ENCODE measurements at places on chromosomes 5 and 9.

DNA sequence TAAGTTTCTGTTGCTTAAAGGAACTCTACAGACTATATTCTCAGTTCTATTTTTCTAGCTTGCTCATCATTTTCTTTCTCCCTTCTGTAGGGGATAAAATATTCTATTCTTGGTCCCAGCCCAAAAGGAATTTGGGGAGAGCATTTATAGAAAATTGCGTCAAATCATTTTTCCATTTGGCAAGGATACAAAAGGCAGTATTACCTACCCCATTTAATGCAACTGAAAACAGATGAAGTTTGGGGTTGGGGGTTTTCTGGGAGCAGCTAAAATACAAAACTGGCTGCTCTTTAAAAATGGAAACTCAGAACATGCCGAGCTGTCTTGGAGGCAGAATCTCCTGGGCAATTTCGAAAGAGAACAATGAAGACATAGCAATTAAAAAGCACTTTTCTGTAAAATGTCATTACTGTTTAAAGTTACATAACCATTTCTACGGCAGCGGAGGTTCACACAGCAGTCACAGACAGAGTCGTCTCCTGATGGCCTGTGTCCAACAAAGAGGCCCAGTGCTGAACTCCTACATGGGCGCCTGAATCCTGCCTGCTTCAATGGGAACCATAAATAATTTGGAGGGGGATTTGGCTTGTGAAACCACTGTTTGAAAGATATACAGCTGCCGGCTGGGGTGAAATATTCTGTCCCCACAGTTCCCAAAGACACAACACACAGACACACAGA, 152.4 kb downstream of the BRINP1 start:
- DNase-seq, result no peak

GRCh38 chr5:156314416-156314815, 12.5 kb upstream of the SGCD start:
- DNase-seq, result no peak

- no peak for DNase-seq
These were observed 79.6 kb downstream of the CSNK1A1 start for GRCh38 chr5:149471406-149472183.

- DNase-seq, result no peak
These were observed 13.4 kb upstream of the RNU6ATAC start for GRCh38 chr9:134177624-134178393.

GRCh38 chr5:57210633-57211032, 36.8 kb downstream of the GPBP1 start:
- DNase-seq, result no peak

GRCh38 chr5:62268792-62269191, 37.2 kb upstream of the KIF2A start:
- no peak for DNase-seq

DNA sequence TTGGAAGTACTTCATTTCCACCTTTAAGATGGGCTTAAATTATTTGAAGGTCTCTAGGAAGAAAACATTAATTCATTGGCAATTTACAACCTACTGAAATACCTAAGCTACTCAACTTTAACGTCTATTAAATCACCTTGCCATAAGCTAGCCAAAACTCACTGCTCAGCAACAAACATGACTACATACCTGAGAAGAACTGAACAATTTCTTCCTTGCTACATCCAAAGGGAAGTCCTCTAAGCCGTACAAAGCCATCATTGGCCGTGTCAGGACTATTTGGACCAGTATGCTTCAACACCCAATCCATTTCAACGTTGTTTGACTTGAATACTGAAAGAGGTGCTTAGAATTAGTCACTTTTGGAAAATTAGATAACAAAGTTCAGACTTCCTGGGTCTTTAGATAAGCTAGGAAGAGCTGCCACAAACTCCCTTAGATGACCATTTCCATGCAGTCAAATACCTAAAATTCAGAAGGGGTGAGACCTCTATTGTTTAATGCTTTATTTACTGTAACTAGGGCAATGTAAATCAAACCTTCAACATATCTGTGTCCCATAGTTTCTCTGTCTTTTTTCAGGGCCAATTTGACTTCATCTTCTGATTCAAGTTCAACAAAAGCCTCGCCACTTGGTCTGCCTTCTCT, 2.6 kb downstream of the HNRNPH1 start:
- DNase-seq, result no peak

DNA sequence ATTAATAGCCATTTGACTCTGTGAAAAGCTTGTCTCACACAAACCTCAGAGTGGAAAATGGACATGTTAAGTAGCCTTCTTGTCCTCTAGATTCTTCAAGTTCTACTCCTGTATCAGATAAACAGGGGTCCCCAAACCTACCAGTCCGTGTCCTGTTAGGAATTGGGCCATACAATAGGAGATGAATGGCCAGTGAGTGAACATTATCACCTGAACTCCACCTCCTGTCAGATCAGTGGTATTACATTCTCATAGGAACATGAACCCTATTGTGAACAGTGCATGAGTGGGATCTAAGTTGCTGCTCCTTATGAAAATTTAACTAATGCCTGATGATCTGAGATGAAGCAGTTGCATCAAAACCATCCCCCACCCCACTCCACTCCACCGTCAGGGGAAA, 136.3 kb downstream of the TMEM232 start:
- DNase-seq, result no peak

- DNase-seq, result no peak
These were observed 816.0 kb upstream of the CDH9 start for GRCh38 chr5:27854243-27854852.

GRCh38 chr5:12316812-12317211, 412.6 kb upstream of the CTNND2 start:
- DNase-seq, result no peak

DNA sequence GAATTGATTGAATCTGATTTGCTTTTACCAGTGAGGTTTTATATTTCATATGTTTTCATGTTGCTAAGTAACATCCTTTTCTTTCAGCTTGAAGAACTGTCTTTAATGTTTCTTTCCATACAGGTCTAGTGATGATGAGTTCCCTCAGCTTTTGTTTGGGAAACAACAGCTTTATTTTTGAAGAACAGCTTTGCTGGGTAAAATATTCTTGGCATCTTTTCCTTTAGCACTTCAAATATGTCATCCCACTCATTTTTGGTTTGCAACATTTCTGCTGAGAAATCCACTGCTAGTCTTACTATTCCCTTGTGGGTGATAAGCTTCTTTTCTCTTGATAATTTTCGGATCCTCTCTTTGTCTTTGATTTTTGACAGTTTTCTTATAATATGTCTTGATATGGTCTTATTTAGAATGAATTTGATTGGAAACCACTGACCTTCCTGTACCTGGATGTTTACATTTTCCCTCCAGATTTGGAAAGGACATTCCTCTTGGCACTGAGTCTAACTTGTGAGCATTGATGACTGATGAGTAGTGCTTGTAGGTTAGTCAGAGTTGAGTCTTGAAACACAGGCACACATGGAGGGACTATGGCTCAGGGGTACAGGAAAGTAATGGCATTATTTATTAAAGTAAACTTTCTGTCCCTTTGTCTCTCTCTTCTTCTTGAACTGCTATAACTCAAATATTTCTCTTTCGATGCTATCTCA, 220.3 kb downstream of the SPATA31D1 start:
- DNase-seq, result no peak

GRCh38 chr5:89384391-89384790, 501.4 kb upstream of the MEF2C start:
- no peak for DNase-seq
